ENCODE measurements at places on chromosomes 16 and 17.
A peak's percentile ranks its signal among the peaks of the same experiment; 100 is the strongest.

GRCh38 chr17:79738643-79739042 is 7.9 kb downstream of the ENPP7 start:
- no peak for DNase-seq

- no peak for DNase-seq
These were observed 3.8 kb upstream of the RPL23 start for GRCh38 chr17:38857271-38857670.

DNA sequence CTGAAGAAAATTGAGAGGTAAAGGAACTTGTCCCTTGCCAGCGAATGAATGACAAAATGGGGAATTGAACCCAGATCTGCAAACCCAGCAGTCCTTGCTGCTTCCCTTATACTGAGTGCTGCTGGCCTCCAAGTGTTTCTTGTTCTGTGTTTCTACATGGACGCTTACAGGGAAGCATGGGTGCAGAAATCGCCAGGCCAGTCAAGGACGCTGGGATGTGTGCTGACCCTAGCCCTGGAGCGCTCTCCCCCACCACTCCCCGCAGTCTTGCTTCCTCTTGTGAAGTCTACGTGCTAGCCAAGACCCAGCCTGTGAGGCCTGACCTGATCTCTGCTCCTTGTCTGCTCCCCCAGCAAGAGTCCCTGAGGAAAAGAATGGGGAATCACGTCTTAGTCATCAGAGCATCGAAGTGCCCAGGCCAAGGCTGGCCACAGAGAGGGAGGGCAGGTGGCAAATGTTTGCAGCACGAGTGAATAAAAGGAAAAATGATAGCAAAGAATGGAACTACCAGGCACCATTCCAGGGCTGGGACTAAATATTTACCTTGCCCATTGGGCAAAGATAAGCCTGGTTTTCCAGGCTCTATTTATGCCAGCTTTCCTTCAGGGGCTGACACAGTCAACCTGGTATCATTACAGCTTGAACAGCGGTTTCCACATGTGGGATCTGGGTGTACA is 17.4 kb downstream of the CA4 start:
- no peak for DNase-seq

GRCh38 chr16:51388516-51388951 is 237.5 kb upstream of the SALL1 start:
- DNase-seq, result no peak

DNA sequence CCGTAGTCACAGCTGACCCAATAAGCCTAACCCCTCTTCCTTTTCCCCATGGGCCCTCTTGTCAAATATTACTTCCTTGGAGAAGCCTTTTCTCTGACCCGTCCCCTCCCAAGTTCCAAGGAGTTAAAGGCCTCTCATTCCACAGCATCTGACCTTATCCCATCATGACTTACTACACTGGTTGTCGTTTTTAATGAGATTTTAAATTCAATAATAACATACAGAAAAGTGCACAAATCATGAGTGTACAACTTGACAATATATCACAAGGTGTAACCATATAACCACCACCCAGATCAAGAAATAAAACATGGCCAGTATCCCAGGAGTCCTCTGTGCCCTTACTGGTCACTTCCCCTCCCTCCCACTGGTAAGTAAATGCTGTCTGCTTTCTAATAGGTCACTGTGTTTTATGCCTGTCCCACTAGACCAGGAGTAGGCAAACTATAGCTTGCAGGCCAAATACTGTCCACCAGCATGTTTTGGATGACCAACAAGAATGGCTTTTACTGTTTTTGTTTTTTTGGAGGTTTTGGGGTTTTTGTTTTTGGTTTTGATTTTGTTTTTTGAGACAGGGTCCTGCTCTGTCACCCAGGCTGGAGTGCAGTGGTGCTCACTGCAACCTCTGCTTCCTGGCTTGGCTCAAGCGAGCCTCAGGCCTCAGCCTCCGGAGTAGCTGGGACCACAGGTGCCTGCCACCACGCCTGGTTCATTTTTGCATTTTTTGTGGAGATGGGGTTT is 1.2 kb upstream of the FDXR start:
- DNase-seq, result no peak

DNA sequence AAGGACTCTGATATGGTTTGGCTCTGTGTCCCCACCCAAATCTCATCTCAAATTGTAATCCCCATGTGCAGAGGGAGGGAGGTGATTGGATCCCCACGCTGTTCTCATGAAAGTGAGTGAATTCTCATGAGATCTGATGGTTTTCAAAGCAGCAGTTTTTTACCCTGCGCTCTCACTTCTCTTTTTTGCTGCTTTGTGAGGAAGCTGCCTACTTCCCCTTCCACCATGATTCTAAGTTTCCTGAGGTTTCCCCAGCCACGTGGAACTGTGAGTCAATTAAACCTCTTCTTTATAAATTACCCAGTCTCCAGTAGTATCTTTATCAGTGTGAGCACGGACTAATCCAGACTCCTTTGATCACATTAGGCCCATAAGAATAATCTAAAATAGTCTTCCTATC is 719.7 kb upstream of the CDH8 start:
- DNase-seq, result no peak

DNA sequence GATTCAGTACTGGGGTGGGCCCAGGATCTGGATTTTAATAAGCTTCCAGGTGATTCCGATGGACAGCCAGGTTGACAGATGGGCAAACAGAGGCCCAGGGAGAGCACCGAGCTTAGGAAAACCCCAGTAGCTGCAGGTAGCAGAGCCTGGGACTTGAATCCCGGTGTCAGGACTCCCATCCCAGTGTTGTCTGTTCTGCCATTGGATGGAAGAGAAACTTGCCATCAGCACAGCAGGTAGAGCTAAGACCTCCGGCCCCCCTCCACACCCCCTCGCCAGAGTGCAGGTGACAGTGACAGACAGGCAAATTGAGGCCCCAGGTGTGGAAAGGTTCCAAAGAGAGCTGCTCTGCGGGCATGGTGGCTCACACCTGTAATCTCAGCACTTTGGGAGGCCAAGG is 12.4 kb downstream of the KATNB1 start:
- DNase-seq, result no peak

DNA sequence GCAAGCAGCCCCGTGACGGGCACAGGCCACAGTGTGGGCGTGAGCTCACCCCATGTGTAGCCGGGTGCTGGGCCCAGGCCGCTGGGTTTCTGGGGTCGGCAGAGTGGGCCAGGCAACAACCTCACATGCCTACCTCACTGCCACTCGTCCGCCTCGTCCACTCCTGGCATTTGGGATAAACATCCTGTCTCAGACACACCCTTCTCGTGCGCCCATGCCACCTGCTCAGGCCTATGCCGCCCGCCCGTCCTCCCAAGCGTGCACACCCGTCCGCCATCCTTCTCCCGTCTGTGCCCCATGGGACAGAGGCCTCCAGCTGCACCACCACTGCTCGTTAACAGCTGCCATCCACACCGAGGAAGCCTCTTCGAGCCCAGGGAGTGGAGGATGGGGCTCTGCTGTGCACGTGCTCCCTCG is 64.3 kb downstream of the KLHDC4 start:
- DNase-seq, result no peak

GRCh38 chr17:47251421-47251940 is 2.1 kb upstream of the ITGB3 start:
- DNase-seq, result no peak

GRCh38 chr16:88613293-88613692 is 25.1 kb upstream of the IL17C start:
- no peak for DNase-seq

DNA sequence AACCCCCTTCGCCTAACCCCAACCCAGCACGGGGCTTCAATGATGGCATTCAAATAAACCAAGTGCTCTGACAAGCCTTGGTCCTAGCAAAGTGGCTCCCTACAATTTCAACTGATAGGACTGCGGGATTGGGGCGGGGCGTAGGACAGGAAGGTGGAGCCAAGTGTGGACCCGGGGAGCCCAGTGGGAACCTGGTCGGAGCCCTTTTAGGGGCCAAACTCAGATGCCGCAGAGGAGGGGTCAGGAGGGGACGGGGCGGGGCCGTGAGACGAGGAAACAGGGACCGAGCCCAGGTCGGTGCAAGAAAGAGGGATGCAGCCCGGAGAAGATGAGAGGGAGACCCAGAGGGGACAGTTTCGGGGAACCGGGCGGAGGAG is 13.2 kb upstream of the CDIPT start:
- no peak for DNase-seq

- no peak for DNase-seq
These were observed 19.6 kb upstream of the EFCAB13 start for GRCh38 chr17:47304186-47304585.

GRCh38 chr17:59827721-59828477 is 64.8 kb downstream of the TUBD1 start:
- DNase-seq, result no peak

GRCh38 chr17:19714542-19715411 is 1.6 kb downstream of the SLC47A2 start:
- DNase-seq, result no peak

DNA sequence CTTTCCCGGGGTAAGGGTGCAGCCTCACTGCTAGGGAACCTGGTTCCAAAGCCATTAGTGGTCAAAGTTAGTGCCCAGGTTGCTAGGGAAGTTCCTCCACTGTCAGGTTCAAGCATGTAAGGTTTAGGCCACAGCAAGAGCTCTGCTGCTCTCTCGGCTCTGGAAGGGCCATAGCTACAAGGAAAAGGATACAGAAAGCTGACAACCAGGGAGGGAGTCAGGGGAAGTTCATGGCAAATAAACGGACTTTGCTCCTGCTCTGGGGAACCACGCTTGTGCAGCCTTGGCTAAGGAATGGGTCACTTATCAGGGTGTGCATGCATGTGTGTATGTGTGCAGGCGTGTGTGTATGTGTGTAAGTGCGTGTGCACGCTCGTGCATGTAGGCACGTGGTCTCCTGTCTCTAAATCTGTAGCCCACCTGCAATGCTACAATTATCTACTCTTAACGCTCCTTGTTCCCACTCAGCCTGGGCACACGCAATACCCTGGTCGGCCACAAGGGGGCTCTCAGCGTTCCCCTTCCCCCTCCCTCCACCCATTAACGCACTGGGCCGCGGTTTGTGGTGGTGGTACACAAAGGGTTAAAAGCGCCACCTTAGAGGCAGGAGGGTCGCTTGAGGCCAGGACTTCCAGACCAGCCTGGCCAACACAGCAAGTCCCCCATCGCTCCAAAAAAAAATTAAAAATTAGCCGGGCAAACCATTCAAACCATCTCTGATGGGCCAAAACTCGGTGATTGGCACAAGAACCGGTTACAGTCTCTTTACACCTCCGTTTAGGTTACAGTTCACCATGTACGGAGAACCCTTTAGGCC is 48.4 kb upstream of the KDM8 start:
- peak; percentile 61 for DNase-seq

GRCh38 chr17:57869617-57870282 is 19.9 kb upstream of the MRPS23 start:
- DNase-seq, result no peak

DNA sequence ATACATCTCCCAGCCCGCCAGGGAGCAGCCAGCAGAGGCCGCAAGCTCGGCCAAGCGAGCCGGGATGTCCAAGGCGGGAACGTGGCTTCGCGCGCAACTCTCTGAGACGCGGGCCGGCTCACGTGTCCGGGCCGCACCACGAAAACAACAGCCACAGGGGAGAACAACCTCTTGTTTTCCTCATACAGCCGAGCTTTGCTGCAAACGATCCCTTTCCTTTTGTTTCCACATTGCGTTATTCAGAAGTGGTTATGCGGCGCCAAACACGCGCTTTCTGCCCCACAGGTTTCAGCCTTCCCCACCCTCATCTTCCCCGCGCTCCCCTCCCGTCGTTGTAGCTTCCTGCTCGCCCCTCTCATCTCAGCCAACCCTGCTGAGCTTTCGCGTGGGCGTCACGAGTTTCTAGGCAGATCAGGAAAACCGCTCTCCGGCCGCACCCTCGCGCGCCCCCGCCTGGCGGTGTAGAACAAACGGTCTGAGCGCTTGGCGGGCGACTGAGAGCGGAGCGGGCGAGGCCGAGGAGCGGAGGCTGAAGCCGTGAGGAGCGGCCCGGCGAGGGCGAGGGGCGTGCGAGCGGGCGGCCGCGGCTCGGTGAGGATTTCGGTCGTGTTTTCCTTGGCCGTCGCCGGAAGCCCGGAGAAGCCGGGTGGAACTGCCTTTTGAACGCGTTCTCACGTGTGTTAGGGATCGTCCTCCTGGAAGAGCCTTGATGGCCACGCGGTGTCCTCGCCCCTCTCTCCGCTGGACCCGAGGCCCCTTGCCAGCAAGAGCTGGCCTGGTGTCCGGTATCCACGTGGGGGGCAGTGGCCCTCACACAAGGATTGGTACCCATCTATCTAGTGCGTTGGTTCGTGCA is 6.6 kb upstream of the SMARCD2 start:
- DNase-seq, result peak; percentile 89

GRCh38 chr16:53946746-53947386 is 242.9 kb downstream of the FTO start:
- DNase-seq, result no peak

DNA sequence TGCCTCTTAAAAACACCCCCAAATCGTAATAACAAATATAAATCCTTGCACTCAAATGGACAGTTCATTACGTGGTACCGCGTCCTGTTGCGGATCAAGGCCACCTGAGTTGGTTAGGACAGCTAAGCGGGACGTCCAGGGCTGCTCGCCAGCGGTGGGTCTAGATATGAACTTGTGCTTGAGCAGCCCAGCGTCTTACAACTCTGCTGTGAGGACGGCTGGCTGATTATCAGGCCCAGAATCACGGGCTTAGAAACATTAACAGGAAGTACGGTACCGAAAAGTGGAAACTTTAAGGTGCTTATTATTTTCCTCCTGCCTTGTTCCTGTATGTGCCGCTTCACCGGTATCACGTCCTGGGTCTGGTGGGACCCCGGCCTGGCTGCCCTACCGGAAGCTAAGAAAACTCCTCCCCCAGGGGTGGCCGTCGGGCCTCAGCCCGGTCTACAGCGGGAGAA is 832 bp upstream of the SRRM2 start:
- DNase-seq, result no peak

DNA sequence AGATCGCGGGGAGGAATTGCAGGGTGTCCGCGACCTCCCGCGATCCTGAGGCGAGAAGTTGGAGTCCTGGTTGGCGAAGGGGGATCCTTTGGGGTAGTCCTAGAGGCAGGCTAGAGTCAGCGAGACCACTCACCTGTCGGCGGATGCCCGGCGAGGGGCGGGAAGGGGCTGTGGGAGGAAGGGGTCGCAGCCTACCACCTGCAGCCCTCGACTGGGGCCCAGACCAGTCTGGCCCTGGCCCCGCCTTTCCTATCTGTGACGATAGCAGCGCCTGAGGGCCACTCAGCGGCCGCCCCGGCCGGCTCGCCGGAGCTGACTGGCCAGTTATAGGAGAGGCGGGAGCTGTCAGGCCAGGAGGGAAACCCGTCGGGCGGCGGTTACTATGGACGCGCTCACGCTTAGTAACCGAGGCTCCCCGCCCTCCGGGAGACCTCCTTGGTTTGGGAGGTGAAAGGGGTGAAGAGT is at the start of gene TEKT3:
Gene TEKT3, minus strand, starts transcription at position 213 of the 465 bp plus-strand sequence. CDS start 10,012 bp downstream, outside the sequence.
- no peak for DNase-seq

Data from stimulated activated CD8-positive, alpha-beta memory T cell treated with anti-CD3 and anti-CD28 coated beads, Interleukin-7, amount 100 ng/mL, for 24 hours (primary cell).